ENCODE measurements at places on chromosomes 11 and 22.

- DNase-seq: no peak
Measured at GRCh38 chr11:1195682-1196515, 27.0 kb upstream of the MUC5B start.

DNA sequence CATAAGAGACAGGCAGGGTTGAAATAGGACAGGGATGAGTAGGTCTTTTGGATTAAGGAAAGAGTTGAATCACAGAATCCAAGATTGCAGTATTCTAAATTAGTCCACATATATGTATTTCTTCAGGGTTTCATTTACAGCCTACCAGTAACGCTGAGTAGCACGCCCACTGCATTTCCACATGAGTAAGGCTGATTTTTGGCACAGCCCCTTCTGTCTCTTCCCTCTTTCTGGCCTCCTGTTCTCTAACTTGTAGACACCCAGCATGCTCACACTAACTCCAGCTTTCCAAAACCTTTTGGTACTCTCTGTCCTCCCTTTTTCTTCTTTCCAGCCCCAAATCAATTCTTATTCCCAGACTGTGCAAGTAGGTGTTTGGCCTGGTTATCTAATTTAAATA, 3.7 kb upstream of the SIK2 start:
- DNase-seq: no peak

GRCh38 chr22:25153961-25154666, 45.5 kb upstream of the CRYBB3 start:
- no peak for DNase-seq

DNA sequence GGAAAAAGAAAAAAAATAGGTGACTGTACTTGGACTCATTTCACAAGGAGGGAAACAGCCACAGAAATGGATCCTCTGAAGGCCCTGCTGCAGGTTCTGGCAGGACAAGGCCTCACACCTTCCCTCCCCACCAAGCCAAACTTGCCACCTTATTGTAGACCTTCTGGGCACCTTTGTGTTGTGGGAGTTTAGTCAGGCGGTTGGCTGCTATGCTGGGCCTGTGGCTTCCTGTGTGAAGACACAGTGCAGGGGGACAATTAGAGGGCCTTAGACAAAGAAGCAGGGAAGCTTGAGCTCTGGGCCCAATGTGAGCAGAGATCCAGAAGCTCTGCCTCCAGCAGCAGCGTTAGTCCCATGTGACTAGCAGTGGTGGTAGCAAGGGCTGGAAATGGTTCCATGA, 4.2 kb downstream of the RAB1B start:
- no peak for DNase-seq

- no peak for DNase-seq
Measured at GRCh38 chr11:127616158-127616557, 615.6 kb upstream of the KIRREL3 start.

DNA sequence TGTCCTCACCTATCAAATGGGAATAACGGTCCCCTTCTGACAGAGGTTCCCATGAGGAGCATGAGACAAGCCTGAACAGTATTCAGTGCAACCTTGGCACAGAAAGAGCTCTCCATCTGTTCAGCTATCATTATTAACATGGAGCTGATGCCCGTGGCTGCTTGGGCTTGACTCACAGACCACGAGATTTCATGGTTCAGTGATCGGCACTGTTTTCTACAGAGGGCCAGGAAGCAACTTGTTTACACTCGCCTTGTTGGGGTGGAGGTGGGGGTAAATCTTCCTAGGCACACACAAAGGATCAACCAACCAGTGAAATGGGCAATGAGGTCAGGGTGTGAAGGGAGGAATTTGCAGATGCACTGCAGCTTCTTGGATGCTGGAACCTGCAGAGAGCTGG, 88.2 kb downstream of the CWC15 start:
- no peak for DNase-seq

DNA sequence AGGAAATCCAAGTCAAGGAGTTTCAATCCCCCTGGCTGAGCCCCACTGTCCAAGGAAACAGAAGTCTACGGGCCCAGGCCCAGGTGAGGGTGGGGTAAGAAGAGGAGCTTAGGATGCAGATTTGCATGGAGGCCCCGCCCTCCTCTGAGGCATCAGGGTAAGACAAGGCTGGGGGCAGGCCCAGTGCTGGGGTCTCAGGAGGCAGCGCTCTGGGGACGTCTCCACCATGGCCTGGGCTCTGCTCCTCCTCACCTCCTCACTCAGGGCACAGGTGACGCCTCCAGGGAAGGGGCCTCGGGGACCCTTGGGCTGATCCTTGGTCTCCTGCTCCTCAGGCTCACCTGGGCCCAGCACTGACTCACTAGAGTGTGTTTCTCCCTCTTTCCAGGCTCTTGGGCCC, 31.3 kb upstream of the IGLL5 start:
- no peak for DNase-seq

- no peak for DNase-seq
Measured at GRCh38 chr22:27245056-27245455, 556.5 kb downstream of the MN1 start.

DNA sequence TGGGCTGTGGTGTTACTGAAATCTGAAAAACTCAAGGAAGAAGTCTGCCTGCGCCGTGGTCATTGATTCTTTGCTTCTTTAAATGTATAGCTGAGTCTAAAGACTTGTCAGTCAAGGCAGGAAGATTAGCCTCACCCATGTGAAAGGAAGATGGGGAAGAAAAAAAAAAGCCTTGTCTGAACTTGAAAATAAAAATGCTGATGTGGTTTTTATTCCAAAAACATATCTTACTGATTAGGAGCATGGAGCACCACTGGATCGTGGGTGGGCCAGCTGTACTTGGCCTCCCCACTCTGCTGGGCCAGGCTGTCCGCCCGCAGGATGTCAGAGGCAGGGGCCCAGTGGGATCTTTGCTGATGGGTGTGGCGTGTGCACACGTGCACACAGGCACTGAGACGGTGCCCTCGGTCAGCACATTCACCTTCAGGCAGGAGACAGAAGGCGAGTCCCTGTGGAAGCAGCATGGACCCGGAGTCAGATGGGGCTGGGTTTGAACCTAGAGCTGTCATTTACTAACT, 111.9 kb downstream of the WNT7B start:
- DNase-seq: no peak

All from stimulated activated CD4-positive, alpha-beta T cell treated with anti-CD3 and anti-CD28 coated beads, Interleukin-12 subunit alpha, Interleukin-12 subunit beta, amount 100 ng/mL, for 24 hours (primary cell).